Esophagus mucosa (tissue), 1 donor: ENCODE measurements at places on chromosomes 2 and 18.

GRCh38 chr18:74194691-74195090, 46.4 kb downstream of the TIMM21 start:
- no peak for ATAC-seq

- ATAC-seq, result no peak
Observed at GRCh38 chr18:21064347-21064746, 47.3 kb downstream of the ROCK1 start.

DNA sequence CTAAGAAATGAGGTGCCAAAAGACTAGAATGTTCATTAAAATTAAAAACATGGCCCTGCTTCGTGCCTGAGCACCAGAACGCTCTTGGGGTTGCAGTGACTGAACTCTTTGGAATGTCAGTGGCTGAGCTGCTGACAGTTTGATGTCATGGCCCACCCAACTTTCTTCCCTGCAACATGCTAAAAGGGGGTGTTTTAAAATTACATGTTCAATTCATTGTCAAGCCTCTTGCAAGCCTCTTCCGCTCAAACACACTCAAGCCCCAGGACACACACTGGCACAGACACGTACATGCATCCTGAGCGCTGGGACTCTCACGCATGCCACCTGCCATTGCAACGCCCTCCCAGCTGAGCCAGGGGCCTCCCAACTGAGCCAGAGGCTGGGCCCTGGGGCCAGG, 12.6 kb downstream of the RUFY4 start:
- ATAC-seq, result no peak

GRCh38 chr2:5692561-5693286, 540 bp downstream of the SOX11 start:
- ATAC-seq, result no peak

DNA sequence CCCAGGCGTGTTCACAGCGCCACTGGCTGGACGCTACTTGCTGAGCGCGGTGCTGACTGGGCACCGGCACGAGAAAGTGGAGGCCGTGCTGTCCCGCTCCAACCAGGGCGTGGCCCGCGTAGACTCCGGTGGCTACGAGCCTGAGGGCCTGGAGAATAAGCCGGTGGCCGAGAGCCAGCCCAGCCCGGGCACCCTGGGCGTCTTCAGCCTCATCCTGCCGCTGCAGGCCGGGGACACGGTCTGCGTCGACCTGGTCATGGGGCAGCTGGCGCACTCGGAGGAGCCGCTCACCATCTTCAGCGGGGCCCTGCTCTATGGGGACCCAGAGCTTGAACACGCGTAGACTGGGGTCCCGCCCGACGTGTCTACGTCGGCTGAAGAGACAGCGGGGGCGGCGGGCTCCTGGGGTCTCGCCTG, 891 bp upstream of the KHK start:
- peak; percentile 24 for ATAC-seq

- no peak for ATAC-seq
Observed at GRCh38 chr2:237324405-237324831, 89.5 kb downstream of the COL6A3 start.

DNA sequence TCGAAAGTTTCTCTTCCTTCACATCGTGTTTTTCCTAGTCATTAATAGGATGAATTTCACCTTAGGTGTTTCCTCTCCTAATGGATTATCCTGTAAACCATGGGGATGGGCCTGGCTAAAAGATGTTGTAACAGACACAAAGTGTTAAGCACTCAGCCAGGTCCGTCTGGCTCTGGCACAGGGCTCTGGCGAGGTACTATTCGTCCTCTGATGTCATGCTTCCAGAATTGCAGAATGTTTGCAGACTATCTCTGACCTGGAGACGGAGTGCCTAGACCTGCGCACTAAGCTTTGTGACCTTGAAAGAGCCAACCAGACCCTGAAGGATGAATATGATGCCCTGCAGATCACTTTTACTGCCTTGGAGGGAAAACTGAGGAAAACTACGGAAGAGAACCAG, 13.2 kb downstream of the ATG16L1 start:
- ATAC-seq, result no peak

DNA sequence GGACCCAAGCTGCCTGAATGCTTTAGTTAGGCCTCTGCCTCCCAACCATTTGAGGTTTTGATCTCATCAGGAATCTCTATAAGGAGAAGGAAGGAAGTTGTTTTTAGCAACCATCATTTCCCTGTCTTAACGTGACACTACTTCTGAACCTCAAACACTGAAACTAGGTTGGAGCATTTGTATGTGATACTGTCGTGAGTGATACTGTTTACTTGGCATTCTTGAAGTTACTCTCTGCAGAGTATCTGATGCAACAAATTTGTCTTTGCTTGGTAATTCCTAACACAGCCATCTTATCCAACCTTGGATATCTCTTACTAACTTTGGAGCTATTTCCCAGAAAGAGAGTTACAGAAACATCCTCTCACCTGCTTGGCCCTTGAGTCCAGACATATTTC, 22.1 kb downstream of the TTLL4 start:
- no peak for ATAC-seq

- no peak for ATAC-seq
Observed at GRCh38 chr2:38230756-38231155, 146.3 kb downstream of the ATL2 start.

GRCh38 chr2:122156176-122156890, 400.9 kb downstream of the TSN start:
- ATAC-seq, result no peak

DNA sequence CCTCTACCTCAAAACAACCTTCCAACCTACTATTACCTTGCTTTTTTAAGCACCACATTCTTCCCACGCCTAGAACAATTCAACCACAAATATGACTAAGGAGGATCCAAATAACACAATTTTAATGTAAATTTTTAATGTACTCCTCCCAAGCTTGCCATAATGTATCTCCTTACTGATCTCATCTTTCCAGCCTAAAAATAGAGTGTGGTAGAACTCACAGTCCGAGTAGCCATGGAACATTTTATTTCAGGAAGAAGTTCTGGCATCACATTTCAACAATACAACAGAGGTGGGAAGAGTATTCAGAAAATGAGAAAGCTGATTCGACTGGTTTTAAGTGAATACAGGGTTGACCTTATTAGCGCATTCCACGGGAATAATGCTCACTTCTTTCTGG, 15.4 kb downstream of the FEZ2 start:
- no peak for ATAC-seq

DNA sequence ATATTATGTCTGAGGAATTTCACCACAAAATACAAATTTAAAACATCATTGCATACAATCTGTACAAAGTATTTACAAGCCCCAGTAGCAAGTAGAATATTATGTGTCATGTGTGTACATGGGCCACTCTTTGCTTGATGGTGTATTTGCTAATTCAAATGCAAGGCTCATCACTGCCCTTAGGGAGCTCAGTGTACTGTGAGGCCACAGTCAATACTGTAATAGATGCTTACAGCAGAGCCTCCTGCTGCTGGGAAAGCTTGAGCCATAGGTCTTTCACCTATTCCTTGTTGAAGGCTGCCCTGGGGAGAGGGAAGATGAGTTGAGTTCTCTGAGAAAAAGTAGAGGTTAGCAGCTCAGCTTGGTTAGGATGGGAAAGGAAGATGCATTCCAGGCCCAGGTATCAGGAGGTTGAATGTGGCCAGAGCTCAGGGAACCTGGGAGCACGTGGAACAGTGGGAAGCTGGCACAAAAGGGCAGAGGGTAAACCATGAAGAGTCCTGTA, 189.6 kb downstream of the LRP1B start:
- ATAC-seq, result no peak

DNA sequence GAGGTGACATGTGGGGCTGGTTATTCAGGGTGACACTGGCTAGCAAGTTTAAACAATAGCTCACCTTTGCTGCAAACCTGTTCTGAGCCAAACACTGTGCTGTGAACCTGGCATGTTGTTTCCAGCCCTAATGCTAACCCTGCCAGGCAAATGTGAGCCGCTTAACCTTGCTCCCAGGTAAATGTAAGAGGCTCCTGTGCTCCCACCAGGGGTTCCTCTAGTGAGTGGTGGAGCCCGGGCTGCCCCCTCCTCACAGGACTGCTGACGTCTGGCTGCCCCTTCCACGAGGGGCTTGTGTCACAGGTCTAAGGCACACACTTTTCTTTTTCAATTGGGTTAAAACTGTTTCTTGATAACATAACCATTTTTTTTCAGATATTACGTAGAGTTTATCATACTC, 223.7 kb downstream of the DCDC2C start:
- ATAC-seq, result no peak

GRCh38 chr2:240503848-240504247, 53.9 kb downstream of the ANKMY1 start:
- ATAC-seq, result no peak

DNA sequence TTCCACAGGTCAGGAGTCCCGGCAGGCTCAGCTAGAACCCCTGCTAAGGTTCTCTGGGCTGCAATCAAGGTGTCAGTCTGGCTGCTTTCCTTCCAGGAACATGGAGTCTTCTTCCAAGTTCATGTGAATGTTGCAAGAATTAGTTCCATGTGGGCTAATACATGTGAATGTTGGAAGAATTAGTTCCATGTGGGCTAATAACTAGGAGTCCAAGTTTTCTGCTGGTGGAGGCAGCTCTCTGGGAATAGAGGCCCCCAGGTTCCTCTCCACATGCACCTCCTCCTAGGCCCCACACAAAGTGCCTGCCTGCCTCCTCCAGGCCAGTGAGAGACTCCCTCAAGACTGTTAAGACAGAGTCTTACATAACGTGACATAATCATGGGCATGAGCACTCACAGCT, 140.8 kb upstream of the SLC35G4 start:
- no peak for ATAC-seq

GRCh38 chr2:5520463-5520972, 171.7 kb upstream of the SOX11 start:
- ATAC-seq, result no peak

DNA sequence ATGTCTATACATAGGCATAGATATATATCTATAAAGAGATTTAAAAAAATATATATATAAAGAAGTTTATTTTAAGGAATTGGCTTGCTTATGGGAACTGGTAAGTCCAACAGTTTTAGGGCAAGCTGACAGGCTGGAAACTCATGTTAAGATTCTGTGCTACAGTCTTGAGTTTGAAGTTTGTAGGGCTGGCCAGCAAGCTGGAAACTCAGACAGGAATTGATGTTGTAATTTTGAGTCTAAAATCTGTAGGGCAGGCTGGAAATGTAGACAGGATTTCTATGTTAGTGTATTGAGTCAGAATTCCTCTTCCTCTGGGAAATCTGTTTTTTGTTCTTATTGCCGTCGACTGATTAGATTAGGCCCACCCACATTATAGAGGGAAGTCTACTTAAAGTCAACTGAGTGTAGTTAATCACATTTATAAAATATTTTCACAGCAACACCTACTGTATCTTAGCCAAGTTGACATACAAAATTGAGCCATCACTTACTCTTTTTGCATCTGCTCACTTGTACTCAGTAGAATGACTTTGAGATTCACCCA, 60.8 kb downstream of the PHLPP1 start:
- no peak for ATAC-seq

DNA sequence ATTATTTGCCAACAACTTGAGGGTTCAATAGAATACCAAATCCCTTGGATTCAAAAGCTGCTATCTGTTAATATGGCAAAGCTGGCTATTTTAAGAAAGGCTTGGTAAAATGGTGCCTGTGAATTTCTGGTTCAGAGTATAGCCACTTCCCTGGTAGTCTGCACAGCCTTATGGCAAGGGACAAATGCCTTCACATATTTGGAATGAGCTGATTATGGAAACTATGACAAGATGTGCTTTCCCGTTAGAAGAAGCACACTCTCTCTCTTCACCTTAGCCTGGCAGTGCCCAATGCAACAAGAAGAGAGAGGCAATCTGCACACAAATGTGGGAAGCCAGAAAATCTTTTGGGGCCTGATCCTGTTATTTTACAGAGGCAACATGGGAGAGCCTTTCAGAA, 47.5 kb upstream of the MAP3K20 start:
- ATAC-seq, result no peak

DNA sequence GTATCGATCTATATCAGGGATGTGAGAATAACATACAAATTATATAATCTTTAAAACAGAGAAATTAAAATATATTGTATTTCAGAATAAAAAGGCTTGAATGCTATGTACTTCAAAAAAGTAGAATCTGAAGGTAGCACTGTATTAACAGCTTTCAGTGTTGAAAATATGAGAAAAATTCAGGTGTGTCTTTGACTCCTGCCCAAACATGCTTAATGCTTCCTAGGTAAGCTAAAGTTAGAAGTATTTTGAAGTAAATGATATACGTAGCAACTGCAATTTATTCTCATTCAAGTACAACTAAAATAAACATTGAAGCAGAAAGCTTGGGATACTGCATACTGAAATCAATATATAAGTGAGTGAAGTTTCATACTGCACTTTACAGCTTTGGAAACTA, 1082.0 kb upstream of the ACVR2A start:
- ATAC-seq, result no peak

DNA sequence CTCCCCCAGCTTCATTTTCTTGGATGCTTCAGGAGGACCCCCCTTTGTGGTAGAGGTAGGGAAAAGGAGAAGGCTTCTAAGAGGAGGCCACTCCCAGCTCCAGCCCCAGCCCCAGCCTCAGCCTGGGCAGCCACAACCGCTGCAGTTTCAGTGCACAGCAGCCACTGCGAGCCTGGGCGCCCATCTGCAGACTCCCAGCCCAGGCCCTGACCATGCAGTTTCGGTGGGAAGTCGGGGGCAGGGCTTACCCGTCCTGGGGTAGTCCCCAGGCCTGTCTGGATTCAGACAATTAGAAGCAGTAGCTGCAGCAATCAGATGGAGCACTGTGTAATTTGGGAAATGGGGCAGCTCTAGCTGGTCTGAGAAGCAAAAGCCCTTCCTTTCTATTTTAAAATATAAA, 28.6 kb downstream of the ITM2C start:
- ATAC-seq, result no peak

- peak; percentile 51 for ATAC-seq
Observed at GRCh38 chr18:21669736-21670285, 34.8 kb downstream of the ABHD3 start.

- ATAC-seq, result no peak
Observed at GRCh38 chr2:51158251-51158650, 126.3 kb upstream of the NRXN1 start.

GRCh38 chr2:108823286-108823685, 36.7 kb downstream of the CCDC138 start:
- no peak for ATAC-seq

DNA sequence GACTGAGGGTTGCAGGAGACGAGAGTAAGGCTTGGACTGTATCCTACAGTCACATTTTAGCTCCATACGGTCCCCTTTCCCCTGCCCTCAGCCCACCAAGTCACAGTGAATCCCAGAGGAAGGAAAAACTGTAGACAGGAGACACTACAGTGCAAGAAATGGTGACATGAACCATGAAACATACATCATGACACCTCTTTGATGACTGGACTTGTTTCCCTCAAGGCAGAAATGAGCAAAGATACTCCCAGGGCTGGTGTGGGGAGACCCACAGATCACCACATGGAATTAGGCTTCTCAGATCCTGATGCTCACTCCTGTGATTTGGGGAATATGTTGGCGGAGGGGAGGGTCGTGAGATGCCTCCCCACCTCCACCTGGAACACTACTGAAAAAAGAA, 48.2 kb upstream of the SPP2 start:
- ATAC-seq, result no peak

GRCh38 chr2:181393472-181393871, 63.7 kb upstream of the ITGA4 start:
- no peak for ATAC-seq

GRCh38 chr2:222959358-222959757, 92.6 kb upstream of the KCNE4 start:
- no peak for ATAC-seq

GRCh38 chr2:203177361-203177760, 61.5 kb upstream of the CYP20A1 start:
- ATAC-seq, result no peak
